ENCODE measurements at places on chromosomes 11 and 22. TPM values are rescaled to one million over a fixed set of nuclear protein-coding genes. Genes with fewer than 3 reads are reported as not detected.
A peak's percentile ranks its signal among the peaks of the same experiment; 100 is the strongest.

Gene RNF26
- 30.2 TPM for total RNA-seq

Gene TMEM123
- 235 TPM for total RNA-seq

Gene VSIG10L2
- not detected for total RNA-seq

Gene RTN4RL2
- total RNA-seq: 0.27 TPM

DNA sequence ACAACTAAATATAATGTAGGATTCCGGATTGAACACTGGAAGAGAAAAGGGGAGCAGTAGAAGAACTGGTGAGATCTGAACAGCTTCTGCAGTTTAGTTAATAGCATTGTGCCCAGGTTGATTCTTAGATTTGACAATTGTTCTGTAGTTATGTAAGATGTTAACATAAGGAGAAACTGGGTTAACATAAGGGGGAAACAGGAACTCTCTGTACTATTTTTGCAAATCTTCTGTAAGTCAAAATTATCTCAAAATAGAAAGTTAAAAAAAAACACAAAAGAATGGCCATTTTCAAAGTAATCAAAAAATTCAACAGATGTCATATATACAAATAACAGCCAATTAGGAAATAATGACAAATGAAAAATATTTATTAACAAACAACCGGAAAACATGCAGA, 18.7 kb upstream of the LRP5 start:
- DNase-seq: no peak

DNA sequence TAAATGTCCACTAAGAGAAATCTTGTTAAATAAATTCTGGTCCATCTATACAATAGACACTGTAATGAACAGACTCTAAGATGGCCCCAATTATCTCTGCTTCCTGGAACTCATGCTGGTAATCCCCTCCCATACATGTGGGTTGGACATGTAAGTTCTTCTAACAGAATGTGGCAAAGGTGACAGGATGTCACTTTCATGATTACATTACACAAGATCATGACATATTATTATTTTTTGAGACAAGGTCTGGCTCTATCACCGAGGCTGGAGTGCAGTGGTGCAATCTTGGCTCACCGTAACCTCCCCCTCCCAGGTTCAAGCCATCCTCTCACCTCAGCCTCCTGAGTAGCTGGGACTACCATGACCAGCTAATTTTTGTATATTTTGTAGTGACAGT, 14.6 kb upstream of the NDUFC2 start:
- peak; percentile 62 for DNase-seq

GRCh38 chr11:114925591-114925990, 247.3 kb downstream of the NXPE2 start:
- DNase-seq: no peak

- peak; percentile 95 for DNase-seq
These were observed 7.3 kb upstream of the NCF4 start for GRCh38 chr22:36853407-36854099.

- DNase-seq: no peak
These were observed 289.9 kb downstream of the TENM4 start for GRCh38 chr11:79150966-79151365.

GRCh38 chr11:31487848-31488247, 21.6 kb downstream of the IMMP1L start:
- DNase-seq: peak; percentile 7

DNA sequence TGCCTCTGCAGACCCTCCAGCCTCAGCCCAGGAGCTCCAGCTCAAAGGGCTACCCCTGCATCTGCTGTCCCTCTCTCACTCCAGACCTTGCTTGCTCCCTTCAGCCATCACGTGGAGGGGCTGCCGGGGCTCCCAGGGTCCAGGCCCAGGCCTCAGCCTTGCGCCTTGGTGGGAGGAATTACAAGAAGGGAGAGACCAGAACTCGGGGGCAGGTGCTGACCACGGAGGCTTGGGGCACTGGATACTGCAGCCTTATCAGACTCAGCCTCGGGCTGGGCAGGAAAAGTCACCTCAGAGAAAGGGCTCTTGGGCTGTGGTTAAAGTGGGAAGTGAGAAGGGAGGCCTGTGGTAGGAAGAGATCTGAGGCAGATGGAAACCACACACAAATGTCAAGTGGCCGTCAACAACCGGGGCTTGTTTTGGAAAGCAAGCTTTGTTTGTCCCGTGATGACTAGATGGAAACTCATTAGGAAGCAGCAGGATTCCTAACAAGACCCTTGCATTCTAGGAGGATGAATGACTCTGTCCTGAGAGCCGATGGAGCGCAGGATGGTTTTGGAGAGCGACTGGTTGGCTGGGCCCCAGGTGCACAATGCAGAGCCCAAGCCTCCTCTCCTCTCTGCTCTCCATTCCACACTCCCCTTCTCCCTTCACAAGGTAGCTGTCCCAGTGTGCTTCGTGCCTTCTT, 1321.7 kb downstream of the TBC1D22A start:
- peak; percentile 12 for DNase-seq

GRCh38 chr22:38415046-38415445, 40.0 kb downstream of the KCNJ4 start:
- DNase-seq: no peak

GRCh38 chr11:69791276-69792180, 16.4 kb upstream of the FGF4 start:
- no peak for DNase-seq

DNA sequence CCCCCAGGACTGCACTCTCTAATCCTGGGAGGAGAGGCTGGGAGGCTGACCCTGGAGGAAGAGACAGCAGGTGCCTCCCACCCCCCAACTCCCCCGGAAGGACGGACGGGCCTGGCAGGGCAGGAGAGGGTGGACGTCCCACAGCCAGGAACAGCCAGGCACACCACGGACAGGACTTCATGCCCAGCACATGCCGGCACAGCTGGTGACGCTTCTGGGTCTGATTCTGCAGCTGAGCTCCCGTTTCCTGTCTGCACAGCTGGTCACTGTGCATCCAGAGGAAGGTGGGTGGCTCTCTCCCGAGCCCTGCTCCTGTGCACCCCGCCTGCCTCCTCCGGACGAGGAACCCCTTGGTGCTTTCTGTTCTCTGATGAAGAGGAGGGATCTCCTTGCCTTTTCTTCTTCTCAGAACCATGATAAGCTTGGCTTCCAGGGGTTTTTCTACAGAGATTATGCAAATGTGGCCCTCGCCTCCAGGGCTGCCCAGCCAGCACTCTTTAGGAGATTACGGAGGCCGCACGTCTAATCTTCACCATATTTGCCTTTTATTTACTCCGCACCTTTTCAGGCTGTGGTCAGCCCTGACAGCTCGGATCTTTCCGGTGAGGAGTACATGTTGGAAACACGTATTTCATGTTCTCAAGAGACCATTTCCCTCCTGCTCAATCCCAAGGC, 1295.8 kb downstream of the BRD1 start:
- DNase-seq: no peak

Data from activated CD8-positive, alpha-beta T cell treated with anti-CD3 and anti-CD28 coated beads for 36 hours (primary cell).